ENCODE measurements at places on chromosomes 5 and 9.

DNA sequence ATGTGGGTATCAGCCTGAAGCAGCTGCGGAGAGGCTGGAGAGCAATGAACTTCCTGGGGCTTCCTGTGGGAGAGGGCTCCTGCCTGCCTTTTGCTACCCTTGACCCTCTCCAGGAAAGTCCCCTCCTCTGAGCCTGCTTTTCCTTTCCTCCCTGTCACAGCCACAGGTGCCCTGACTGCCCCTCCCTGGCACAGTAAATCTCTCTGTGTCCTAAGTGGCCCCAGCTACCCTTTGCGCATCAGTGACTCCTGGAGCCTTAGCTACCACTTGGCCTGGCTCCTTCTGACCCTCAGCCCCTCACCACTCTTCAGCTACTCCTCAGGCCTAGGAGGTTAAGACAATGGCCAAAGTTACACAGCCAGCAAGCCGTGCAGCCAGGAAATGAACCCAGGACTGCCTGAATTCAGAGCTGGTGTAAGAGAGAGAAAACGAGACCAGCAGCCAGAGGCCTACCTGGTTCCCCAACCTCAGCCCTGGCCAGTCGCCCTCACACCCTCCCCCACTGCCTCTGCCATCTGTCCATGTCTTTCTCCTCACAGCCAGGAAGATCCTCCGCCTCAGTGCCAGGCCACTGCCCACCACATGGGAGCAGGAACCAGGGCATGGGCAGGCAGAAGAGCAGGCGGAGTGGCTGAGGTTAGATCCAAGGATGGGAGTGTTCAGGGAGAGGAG lies 18.6 kb downstream of the CNTFR start:
- no peak for DNase-seq

DNA sequence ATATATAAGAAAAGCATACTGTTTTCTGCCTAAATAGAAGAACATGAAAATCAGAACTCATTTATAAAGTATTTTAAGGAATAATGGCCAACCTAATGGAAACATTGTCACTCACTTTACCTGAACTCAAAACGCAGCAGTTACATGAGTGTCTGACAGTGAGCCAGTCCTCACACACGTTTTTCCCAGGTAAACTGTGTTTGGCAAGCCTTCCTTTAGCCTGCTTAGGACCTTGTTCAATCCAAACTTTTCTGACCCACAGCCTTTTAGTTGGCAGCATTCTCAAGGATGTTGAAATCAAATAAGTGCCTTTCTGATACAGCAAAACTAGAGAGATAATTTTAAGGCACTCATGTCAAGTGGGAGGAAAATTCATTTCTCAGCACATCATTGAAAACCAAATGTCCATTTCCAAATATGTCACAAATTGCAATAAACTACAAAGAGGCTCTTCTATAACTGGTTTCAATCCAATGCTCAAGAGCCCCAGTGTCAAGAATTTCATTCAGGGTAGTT lies 83.5 kb upstream of the SPDL1 start:
- no peak for DNase-seq

GRCh38 chr5:35438288-35438687 lies 179.4 kb upstream of the SPEF2 start:
- no peak for DNase-seq

DNA sequence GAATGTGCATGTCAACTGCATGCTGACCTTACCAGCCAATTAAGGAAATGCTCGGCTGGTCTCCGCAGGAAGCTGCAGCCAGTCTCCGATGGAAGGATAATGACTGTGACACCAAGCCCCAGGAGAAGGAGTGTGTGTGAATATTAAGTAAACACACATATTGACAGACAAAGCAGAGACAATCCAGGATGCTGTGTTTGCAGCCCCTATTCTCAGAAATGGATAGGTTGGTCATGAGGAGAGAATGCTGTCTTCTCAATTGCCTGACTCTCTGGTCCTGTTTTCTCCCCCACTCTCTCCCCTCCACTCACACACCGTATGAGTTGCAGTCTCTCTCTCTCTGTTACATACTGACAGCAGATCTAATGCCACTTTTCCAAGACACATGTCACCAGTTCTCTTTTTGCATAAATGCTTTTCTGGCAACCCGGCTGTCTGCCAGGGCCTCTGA lies 85.7 kb downstream of the EPB41L4A start:
- DNase-seq, result no peak

DNA sequence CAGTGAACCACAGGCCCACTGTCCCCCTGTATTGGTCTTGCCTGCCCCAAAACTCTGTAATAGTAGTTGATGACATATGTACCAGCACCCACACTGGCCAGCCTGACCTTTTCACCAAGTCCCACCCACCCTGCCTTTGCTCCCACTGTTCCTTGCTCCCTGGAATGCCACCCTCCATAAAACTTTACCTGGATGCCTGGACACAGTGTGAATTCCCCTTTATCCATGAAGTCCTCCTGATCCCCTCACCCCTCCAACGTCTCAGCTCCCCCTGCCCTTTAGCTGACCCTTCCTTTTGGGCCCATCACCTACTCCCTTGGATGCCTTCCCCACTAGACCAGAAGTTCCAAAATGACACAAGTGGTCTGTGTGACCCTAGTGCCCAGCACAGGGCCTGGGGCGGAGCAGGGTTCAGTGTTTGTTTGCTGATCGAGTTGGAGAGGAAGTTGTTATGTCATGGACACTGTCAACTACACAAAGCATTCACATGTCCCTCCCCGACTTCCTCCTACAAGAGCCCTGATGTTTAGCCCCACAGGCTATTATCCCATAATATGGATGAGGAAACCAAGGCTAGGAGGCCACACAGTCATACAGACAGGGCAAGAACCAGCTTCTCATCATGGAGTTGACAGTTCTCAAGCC lies 16.1 kb downstream of the AMBP start:
- no peak for DNase-seq

- peak; percentile 6 for DNase-seq
Measured at GRCh38 chr9:23123048-23123632, 676.5 kb downstream of the DMRTA1 start.
